ENCODE measurements at places on chromosomes 1 and 21.

- no peak for DNase-seq
Measured at GRCh38 chr1:10056599-10056987, 23.8 kb downstream of the UBE4B start.

- no peak for DNase-seq
Measured at GRCh38 chr1:101136739-101137138, 100.1 kb upstream of the S1PR1 start.

DNA sequence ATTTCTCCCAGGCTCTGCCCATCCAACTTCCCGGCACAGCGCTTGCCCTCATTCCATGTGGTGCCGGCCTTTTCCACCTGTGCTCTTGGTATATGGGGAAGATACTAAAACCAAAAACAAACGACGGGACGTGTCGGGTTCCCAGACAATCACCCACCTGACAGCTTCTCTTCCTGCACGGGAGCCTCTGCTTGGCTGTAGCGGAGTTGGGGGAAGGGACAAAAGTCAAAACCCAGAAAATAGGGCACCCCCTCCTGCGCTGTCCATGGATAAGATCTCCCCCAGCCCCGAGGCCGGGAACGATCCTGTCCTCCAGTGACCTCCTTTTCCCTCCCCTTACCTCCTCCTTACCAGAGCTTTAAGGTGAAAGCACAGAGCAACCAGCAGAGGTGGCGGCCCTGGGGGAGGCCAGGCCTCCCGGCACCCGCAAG lies 640 bp downstream of the JTB start:
- no peak for DNase-seq

- DNase-seq = no peak
Measured at GRCh38 chr1:223301371-223301770, 62.6 kb downstream of the SUSD4 start.

GRCh38 chr1:117605164-117605773 lies 579 bp upstream of the TENT5C start:
- no peak for DNase-seq

All from renal cortex interstitium (tissue), 15 donors.